Activated CD8-positive, alpha-beta T cell treated with anti-CD3 and anti-CD28 coated beads, Interleukin-2, amount 10 ng/mL, durations not matched to agents 7 days and 5 days (primary cell): ENCODE measurements at places on chromosomes 6 and 20.

DNA sequence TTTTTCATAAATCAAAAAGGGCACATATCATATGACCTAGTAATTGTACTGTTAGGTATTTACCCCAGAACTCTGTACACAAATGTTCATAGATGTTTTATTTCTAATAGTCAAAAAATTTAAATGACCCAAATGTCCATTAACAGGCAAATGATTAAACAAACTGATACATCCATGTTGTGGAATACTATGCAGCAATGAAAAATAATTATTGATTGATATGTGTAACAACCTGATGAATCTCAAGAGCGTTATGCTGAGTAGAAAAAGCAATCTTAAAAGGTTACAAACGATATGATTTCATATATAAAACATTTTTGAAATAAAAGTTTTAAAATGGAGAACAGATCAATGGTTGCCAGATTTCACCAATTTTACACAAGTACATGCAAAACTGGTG is 18.1 kb downstream of the HTR1B start:
- no peak for DNase-seq

GRCh38 chr6:167238146-167238693 is 52.9 kb upstream of the UNC93A start:
- no peak for DNase-seq

GRCh38 chr6:52286798-52287432 is 2.4 kb upstream of the MCM3 start:
- peak; percentile 78 for DNase-seq

GRCh38 chr6:86192123-86192522 is 549.4 kb upstream of the SYNCRIP start:
- DNase-seq = peak; percentile 21

DNA sequence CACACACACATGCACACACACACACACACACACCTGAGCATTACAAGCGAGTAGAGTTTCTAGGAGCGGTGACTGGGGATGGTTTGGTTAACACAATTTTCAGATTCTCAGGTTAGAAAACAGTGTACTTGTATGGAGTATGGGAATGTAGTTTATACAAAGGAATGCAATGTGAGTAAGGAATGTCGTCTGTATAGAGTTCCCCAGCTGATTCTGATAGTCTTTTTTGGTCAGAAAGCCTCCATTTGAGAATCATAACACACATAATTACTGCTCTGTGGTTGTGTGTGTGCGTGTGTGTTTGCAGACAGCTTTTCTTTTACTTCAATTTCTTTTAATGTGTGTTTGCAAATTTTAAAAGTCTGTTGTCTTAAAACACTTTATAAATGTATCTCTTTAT is 93.2 kb downstream of the MYO6 start:
- no peak for DNase-seq

DNA sequence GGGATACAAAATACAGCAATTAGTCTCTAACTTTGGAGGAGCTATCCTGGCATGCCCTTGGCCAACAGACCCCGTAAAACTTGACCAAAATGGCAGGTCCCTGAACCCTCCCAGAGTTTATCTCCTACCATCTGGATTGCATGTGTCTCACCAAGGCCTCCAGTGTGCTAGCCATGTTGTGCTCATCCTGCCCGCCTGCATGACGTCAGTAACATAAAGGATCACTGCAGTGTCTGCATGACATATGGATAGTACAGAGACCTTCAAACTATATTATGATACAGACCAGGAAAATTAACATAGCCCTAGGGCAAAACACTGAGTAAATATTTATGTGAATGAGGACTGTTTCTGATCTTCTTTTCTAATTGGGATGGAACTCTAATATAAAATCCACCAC is 25.3 kb downstream of the CPXM1 start:
- no peak for DNase-seq

- no peak for DNase-seq
Observed at GRCh38 chr20:6184086-6184485, 61.3 kb upstream of the FERMT1 start.

GRCh38 chr6:22294301-22294700 is 2.5 kb downstream of the PRL start:
- no peak for DNase-seq

GRCh38 chr20:35063168-35063567 is 29.4 kb downstream of the TRPC4AP start:
- no peak for DNase-seq

GRCh38 chr6:100338090-100338489 is 126.6 kb downstream of the SIM1 start:
- DNase-seq = no peak

DNA sequence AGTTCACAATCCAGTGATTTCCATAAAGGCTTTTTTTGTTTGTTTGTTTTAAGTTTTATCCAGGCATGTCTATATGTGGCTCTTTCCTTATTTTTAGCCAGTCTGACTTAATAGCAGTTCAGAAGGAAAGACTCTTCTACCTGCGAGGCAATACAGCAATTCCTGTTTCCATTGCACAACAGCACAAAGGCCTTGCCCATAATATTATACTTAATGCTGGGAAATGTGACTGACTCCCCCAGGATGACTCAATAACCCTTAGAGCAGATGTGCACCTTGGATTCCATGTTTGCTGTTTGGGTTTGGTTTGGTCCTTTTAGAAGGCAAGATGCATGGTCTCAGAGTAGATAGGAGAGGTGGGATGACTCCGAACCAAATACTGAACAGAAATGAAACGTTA is 184.1 kb downstream of the MTFR2 start:
- no peak for DNase-seq

DNA sequence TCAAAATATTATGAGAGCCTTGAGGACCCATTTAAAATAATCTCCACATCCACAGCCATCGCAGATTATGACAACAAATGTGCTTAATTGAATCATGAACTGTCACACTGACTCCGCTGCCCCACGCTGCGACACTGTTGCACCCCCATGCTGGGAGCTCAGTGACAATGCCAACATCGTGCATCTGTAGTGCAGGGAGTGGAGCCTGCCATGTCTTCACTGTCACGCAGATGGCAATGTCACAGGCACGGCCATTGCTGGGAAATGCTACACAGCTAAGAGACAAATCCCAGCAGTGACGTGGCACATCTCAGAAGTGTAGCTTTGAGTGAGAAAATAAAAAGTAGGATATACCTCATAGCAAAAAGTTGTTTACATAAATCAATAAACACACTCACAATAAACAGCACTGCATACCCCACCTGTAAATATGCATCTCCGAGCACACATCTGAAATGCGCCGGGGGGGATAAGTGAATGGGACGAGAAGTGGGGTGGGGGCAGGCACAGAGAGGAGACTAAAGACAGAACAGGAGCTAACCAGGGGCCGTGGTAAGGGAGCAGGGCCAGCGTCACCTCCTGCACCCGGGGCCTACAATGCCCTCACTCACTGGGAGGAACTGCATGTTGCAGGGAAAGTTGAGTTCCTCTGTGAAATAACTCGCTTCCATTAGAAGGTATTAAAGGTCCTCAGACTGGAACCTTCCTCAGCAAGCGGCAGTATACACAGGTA is 349.9 kb downstream of the THBS2 start:
- no peak for DNase-seq

- no peak for DNase-seq
Observed at GRCh38 chr20:36128463-36129159, 25.9 kb upstream of the EPB41L1 start.

DNA sequence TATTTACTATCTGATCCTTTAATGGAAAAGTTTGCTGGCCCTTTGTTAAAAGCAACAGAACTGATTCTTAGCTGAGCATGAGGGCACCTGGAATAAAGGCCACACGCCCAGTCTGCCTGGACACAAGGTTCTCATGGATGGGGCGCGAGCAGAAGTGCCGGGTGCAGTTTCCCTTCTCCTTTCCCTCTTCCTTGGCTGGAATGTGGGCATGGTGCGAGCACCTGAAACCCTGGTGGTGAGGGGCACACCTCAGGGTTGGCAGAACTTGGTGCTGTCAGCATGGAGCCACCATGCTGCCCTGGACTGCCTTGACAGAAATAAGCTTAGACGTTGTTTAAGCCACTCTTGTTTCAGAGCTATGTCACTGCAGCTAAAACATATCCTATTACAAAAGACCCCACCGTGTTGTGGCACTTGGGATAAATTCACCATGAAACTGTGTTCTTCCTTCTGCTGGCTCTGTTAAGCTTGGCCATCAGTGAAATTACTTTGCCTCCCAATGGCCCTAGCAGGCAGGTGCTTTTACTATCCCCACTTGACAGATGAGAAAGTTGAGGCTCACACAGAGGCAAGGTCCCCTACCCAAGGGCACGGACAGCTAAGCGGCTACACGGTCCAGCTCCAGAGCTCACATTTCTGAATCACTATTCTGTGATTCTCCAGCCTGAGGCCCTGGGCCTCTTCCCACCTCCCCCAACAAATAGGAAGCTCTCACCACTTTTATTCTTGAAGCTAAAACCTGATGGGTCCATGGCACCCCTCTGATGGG is 115.9 kb downstream of the PREX1 start:
- no peak for DNase-seq

DNA sequence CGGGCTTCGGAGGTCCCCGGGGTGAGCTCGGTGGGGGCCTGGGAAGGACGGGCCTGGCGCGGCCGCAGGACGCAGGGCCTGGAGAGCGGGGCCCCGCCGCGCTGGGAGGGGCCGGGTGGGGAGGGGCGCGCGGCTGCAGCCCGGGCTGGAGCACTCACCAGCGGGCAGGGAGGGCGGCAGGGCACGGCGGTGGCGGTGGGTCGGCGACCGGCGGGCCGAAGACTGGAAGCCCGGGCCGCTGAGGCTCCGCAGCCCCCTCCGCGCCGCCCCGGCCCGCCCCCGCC is at the start of gene GATA5:
TSS of gene GATA5 (minus strand) at position 224 of the 284 bp plus-strand sequence. CDS start 474 bp downstream, outside the sequence.
- no peak for DNase-seq

- no peak for DNase-seq
Observed at GRCh38 chr6:21447987-21448386, 145.6 kb upstream of the SOX4 start.

DNA sequence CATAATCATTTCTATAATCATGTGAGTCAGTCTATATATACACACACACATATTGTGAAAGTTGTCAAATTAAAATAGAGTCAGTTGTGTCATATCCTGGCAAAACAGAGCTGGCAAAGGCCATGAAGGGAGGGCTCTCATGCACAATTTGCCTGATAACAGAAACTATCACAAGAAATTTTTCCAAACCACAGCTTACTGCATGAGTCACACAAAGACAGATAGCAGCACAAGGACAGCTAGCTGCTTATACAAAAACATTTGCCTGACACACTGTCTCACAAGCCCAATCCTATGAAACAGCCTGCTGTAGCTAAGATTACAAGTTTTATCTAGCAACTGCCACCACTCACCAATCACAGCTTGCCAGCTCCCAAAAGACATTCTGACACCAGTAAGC is 848.5 kb upstream of the MAN1A1 start:
- no peak for DNase-seq

- DNase-seq = no peak
Observed at GRCh38 chr6:23611776-23612381, 514.1 kb upstream of the NRSN1 start.

DNA sequence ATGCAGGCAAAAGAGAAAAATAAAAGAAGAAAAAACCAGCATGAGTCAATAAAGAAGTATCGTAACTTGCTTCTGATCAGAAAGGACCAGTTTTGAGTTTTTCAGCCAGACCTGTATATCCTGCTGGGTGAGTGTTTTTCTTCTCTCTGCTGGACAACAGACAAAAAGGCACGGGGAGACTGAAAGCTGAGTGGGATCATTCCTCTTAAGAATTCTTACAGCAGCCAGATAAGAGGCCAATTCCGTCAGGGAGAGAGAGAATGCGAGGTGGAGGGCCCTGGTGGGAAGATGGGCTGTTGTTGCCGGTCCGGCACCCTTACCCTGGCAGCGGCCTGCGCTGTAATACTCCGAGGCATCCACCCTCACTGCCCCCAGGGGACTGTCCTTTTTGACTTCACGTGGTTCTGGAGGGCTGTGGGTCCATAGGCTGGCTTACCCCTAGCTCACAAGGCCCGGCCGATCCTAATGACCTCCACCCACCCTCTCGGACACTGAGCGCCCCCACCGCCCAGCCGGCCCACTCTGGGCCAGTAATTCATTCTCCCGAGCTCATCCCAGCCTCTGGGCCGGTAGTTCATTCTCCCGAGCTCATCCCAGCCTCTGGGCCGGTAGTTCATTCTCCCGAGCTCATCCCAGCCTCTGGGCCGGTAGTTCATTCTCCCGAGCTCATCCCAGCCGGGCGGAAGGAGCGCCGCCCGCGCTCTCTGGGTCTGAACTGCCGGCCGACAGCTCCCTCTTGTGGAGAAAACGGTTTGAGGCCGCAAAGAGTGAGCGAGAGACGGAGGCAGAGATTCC is 118.3 kb upstream of the SIRPA start:
- DNase-seq = peak; percentile 86

GRCh38 chr6:43368259-43369160 is 937 bp downstream of the ZNF318 start:
- peak; percentile 23 for DNase-seq

- no peak for DNase-seq
Observed at GRCh38 chr6:147136057-147136456, 68.2 kb upstream of the STXBP5 start.

GRCh38 chr6:124536842-124537191 is 425.4 kb upstream of the RNF217 start:
- DNase-seq = no peak

DNA sequence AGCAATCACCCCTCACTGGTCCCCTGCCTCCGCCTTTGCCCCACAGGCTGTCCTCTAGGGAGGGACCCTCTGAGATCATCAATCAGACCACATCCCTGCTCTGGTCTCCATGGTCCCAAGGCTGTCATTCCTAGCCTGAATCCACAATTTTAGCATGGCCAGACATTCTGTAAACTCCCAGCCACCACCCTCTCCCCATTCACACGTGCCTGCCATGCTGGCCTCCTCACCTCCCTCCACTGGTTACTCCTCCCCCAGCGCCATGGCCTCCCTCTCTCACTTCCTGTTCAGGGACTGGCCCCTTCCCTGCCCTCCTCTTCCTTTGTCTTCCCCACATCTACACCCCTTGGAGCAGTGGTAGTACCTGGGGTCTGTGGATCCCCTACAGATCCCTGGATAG is 150.7 kb upstream of the MLN start:
- DNase-seq = no peak

GRCh38 chr6:156250593-156250992 is 526.6 kb upstream of the ARID1B start:
- DNase-seq = no peak

GRCh38 chr6:127462376-127462775 is 3.2 kb upstream of the KIAA0408 start:
- DNase-seq = no peak

- DNase-seq = no peak
Observed at GRCh38 chr6:5343998-5344397, 82.7 kb downstream of the FARS2 start.

- DNase-seq = no peak
Observed at GRCh38 chr6:170095273-170095981, 195.5 kb downstream of the DLL1 start.
